ENCODE measurements at places on chromosomes 7 and 10.
A peak's percentile ranks its signal among the peaks of the same experiment; 100 is the strongest.

- no peak for DNase-seq
Observed at GRCh38 chr10:59892697-59893096, 13.7 kb downstream of the CCDC6 start.

GRCh38 chr7:79478386-79478785 lies 24.9 kb upstream of the MAGI2 start:
- no peak for DNase-seq

DNA sequence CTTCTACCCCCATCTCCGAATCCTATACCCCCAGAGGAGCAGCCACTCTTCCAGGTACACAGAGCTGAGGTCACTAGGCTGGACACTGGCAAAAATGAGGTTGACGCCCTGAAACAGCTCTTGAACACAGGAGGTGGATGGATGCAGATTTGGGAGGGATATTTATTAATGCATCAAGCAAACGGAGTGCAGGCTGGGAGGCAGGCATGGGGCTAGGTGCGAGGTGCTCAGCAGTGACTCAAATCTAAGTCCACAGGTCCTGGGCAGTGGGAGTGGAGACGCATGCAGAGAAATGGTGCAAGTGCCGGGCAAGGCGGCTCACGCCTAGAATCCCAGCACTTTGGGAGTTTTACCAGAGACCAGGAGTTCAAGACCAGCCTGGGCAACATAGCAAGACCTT lies 11.0 kb downstream of the GUSB start:
- no peak for DNase-seq

GRCh38 chr7:24665564-24666294 lies 91.5 kb downstream of the GSDME start:
- DNase-seq, result peak; percentile 49

All from COLO829 (cell line).